ENCODE measurements at places on chromosomes 1 and 21.

DNA sequence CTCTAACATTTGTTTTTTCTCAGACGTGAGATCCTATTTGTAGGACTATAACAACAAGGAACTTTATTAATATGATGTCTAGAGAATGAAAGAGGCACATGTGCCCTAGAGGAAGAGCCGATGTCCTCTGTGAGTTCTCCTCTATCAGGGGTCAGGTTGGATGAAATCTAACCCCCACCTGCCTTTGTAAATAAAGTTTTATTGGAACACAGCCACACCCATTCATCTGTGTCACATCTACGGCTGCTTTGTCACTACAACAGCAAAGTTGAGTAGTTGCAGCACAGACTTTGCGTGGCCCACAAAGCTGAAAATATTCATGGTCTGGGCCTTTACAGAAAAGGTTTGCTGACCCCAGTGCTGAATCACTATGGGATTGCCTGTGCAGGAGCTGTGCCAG, 571 bp upstream of the CAPN9 start:
- no peak for DNase-seq

DNA sequence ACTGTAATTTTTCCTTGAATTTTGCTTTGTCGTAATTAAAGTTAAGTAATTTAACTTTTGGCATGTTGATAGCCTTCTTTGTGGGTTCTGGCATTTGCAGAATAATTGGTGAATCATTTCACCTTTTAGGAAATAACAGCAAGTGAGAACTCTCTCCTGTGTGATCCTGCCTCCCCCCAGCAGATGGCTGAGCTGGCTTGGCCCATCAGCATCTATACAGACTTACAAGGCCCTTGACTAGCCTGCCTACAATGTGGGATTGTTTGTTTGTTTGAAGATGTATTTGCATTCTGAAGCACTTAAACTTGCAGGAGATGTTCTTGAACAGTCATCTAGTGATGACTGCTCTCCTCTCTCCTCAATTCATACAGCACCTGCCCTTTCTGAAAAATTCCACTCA, 55.9 kb downstream of the MACO1 start:
- DNase-seq = peak; percentile 57

DNA sequence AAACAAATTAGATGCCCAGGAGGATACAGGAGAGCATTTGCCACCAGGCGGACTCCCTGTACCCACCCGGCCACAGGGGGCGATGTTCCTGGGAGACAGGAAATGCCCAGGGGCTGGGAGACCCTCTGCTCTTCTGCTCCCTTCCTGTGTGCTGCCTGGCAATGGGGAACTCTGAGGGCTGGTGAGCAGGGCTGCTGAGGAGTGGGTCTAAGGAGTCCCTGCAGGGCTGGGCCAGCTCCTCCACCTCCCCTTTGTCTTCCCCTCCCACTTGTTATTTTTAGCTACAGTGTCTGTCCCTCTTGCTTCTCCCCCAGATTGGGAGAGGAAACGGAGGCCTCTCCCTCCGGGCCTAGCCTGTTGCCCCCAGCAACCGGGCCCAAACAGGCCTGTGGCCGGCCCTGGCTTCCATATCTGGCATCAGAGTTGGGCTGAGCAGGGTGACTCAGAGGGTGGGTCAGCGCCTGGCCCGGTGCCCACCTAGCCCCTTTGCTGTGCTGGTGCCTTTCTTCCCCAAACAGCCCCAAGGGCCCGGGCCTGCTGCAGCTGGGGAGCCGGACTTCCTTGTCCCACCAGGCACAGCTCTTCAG, 11.6 kb downstream of the LMNA start:
- DNase-seq = peak; percentile 98

GRCh38 chr1:14236097-14236496, 362.4 kb upstream of the KAZN start:
- no peak for DNase-seq

- DNase-seq = peak; percentile 99
Measured at GRCh38 chr21:41678924-41679318, 87.9 kb downstream of the RIPK4 start.

DNA sequence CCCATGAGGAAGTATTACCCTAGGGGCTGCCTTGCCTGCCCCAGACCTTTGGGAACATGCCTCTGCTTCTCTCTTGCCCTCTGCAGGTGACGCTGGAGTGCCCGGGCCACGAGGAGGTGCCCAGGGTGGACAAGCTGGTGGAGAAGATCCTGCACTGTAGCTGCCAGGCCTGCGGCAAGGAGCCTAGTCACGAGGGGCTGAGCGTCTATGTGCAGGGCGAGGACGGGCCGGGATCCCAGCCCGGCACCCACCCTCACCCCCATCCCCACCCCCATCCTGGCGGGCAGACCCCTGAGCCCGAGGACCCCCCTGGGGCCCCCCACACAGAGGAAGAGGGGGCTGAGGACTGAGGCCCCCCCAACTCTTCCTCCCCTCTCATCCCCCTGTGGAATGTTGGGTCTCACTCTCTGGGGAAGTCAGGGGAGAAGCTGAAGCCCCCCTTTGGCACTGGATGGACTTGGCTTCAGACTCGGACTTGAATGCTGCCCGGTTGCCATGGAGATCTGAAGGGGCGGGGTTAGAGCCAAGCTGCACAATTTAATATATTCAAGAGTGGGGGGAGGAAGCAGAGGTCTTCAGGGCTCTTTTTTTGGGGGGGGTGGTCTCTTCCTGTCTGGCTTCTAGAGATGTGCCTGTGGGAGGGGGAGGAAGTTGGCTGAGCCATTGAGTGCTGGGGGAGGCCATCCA, 7.8 kb upstream of the HTR6 start:
- DNase-seq = no peak

- no peak for DNase-seq
Measured at GRCh38 chr1:151616505-151616849, 4.6 kb downstream of the SNX27 start.

GRCh38 chr1:94629259-94630181, 88.0 kb upstream of the F3 start:
- DNase-seq = peak; percentile 60

DNA sequence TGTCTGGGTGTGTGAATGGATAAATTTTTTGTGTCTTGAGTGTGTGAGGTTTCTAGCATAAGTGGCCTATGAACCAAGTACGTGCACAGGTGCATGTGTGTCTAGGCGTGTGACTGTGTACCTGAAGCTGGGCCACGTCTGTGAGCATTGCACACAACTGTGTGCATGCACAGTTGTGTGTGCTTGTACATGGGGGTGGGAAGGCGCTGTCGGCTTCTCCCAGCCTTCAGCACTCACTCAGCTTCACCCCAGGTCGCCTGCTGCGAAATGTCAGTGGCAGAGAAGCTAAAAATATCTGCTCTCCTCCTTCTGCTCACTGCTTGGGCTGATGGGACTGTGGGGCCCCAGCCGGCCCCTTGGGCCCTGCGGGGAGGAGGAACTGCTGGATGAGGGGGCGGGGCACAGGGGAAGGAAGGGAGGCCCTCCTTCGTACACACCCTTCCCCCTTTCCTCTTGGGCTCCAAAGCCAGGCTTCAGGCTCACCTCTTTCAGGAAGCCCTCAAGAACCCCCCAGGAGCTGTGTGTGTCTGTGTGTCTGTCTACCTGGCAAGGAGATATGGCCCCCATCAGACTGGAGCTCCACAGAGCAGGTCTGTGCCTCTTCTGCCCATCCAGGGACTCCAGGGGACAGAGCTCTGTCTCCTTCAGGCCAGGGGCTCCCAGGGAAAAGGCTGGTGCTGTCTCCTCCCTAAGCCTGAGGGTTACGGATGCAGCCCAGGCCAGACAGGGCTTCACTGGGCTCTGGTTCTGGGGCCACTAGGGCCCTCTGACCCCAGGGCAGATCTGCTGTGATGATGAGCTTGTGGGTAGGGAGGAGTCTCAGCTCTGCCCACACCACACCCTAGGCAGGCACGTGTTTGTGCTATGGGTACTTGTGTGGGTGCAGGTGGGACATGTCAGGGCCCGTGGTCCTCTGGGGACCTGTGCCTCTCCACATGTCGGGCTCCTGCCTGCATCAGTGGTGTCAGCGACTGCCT, 35.6 kb upstream of the WASF2 start:
- DNase-seq = peak; percentile 71

DNA sequence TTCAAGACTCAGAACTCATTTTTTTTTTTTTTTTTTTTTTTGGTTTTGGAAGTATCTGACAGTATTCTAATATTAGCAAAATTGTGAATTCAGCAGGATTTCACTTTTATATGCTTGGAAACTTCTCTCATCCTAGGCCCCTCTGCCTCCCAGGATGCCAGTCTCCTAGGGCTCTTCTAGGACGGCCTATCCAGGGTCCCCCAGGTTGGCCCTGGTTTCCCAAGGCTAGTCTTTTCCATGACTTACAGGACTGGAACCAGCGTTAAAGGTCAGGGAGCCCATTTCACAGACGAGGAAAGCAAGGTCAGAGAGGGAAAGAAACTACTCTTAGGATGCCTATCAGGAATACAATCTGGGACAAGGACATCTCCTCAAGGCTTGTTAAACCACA, 412.5 kb downstream of the PTPRU start:
- peak; percentile 18 for DNase-seq

GRCh38 chr1:228810878-228811711, 75.8 kb downstream of the RHOU start:
- no peak for DNase-seq

- DNase-seq = no peak
Measured at GRCh38 chr1:29210278-29211085, 20.3 kb downstream of the MECR start.

DNA sequence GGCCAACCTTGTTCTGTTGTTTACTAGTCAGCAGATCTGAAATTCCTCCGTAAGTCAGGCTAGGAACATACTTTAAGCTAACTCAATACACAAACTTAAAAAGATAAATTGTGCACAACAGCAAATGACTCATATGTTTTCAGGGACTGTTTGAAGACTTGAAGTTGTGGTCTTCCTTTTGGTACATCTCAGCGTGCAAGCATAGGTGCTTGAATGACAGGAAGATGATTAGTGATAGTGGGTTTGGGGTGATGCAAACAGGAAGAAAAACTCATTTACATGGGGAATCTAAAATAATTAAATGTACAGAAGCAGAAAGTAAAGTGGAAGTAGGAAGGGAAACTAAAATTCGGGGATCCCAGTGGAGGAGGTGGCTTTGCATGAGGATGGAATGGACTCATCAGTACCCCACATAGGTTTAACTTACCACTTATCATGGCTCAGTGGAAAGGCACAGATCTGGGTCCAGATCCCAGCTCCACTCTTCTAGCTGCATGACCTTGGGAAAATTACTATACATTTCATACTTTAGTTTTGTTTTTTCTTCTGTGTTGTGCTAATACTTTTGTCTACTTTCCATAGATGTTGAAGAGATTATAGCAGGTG, 122.3 kb downstream of the XCL2 start:
- DNase-seq = no peak

DNA sequence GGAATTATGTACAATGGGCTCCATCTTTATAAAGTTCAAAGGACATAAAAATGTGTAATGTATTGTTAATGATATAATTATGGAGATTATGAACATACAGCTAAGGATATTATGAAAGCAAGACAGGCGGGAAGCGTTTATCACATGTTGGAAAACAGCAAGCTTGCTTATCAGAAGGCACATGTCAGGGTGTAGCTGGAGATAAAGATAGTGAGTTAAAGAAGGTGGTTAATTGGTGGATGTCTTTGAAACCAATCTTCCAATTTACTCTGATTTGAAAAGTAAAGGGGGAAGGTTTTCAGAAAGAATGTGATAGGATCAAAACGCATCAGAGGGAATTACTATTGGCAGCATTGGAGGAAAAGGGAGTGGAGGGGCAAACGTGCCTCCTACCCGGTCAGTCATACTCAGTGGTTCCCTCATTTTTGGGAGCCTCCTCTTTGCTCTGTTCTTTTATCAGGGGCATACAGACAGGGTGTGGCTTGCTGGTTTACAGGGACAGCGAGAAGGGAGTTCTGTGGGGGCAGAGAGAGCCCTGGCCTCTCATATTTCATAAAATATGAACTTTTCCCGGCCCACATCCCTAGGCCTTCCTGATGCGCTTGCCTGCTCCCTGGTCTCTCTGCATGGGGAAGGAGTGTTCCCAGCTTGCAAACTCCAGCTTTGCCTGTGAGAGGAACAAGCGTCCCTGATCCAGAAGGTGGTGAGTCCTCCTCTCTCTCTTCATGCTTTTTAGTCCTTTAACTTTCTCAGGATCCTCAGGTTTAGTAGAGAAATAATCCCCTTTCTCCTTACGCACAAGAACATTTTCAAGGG, 8.0 kb upstream of the SVBP start:
- DNase-seq = no peak

Data from islet precursor cell (in vitro differentiated cells).